ENCODE measurements at places on chromosomes 16 and 17. TPM values are rescaled to one million over a fixed set of nuclear protein-coding genes. Genes with fewer than 3 reads are reported as not detected.

AANAT gene
- not detected for total RNA-seq

KRTAP3-2 gene
- not detected for total RNA-seq

CTRB2 gene
- total RNA-seq: not detected

VAT1L gene
- 3.6 TPM for total RNA-seq

CYTH1 gene
- total RNA-seq: 26.6 TPM

NXN gene
- 25.7 TPM for total RNA-seq

TAOK2 gene
- 95.9 TPM for total RNA-seq

TBC1D3H gene
- total RNA-seq: not detected

KIAA0753 gene
- total RNA-seq: 8.5 TPM

DLX4 gene
- not detected for total RNA-seq

CD300H gene
- not detected for total RNA-seq

KRT40 gene
- total RNA-seq: not detected

MT1F gene
- total RNA-seq: 0.32 TPM

KRTAP3-1 gene
- not detected for total RNA-seq

SGF29 gene
- 7.1 TPM for total RNA-seq

GDPD3 gene
- total RNA-seq: 0.32 TPM

CSH2 gene
- total RNA-seq: not detected

All from epithelial cell of umbilical artery (primary cell).